ENCODE measurements at places on chromosomes 3 and 15.

DNA sequence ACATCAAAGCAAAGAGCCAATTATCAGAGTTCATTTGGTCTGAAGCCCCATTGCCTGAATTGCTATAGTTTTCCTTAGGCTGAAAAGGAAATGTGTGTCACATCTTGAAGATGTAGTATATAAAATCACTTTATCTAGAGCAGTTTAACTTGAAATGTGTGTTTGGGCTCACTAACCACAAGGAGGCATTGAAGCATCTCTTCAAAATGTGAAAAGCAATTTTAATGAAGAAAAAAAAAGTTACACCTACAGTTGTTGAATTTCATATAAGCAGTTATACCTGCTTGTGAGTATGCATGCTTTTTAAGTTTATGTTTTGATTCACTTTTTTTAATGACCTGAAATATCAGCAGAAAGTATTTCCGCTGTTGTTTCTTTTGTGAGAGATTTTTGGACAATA lies 129.3 kb downstream of the IQCH start:
- peak; percentile 10 for DNase-seq

- no peak for DNase-seq
Measured at GRCh38 chr3:16885593-16886302, 993 bp downstream of the PLCL2 start.

DNA sequence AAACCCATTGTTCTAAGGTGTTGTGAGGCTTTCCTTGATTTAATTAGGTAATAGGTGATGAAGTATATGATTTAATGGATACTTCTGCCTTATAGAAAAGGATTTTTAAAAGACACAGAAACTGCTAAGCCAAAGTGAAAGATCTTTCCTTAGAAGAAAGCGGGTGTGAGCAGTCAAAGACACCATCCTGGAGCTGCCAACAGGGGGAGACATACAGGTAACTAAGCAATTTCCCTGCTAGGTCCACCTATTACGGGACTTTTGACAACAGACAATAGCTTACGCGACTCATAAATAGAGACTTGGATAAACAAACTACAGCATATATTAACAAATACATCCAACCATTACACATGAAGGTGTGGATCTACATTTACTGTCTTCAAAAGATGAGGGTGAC lies 669.5 kb downstream of the SQOR start:
- peak; percentile 11 for DNase-seq

- no peak for DNase-seq
Measured at GRCh38 chr15:31359702-31360111, 33.1 kb downstream of the KLF13 start.

DNA sequence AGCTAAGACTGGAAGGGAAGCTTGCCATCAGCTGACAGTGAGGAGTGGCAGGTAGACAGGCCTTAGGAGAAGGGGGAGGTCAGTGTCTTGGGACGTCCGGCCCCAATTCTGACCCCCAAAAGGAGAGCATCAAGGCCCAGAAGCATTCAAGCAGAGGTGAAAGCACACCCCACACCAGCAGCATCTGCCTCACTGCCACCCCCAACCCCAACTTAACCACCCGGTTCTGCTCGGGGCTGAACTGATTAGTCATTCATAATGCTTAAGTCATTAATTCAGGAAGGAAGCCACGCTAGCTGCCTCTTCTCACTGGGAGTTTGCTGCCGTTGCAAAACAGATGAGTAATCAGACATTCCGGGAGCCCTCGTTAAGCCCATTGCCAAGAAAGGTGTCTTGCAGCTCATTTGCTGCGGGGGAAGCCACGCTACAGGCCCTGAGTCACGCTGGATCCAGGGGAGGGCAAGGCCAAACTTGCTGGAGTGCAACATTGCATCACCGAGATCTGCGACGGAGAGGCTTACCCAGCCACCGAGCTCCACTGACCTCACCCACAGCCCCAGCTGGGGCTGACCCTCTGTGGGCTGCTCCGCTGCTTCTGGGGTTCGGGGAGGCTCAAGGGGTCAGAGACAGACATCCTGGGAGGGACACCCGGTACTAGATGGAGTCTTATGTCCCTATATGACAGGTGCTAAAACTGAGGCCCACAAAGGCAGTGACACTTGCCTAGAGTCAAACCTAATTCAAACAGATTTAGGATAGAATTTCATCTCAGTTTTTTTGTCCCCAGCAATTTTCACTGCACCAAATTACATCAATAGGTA lies 46.4 kb upstream of the HES1 start:
- peak; percentile 93 for DNase-seq

DNA sequence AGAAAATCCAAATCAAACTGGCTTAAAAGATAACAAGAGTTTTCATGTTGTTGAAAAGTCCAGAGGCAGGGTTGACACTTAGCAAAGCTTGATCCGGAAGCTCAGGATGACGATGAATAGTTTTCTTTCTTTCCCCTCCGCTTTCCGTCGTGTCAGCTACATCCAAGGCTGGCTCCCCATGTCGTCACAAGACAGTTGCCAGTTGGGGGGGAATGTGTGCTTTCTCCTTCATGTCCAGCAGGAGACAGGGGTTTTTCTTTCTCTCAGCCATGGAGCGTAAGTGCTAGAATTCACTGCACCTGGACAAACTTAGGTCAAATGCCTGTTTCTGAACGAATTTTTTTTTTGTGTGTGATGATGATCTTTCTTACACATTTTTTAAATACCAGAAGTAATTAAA lies 273.8 kb upstream of the RGMA start:
- DNase-seq, result peak; percentile 3

GRCh38 chr15:68025835-68026424 lies 28.2 kb upstream of the PIAS1 start:
- no peak for DNase-seq

DNA sequence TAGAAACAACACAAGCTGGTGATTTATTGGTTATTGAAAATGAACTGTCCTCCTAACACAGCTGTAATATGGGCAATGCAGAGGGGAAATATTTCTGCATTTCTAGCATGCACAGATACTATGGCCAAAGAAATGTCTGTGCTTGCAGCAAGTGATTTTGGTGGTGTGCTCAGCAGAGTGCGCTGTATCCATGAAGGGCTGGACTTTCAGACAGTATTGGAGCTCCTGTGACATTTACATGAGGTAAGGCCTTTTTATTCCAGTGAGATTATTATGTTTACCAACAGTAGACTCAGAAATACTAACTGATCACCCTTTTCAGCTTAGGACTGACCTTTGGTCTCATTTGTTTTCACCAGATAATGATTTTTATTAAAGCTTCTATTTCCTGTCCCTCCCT lies 1302.6 kb upstream of the EPHA6 start:
- DNase-seq, result no peak

- DNase-seq, result no peak
Measured at GRCh38 chr3:21889166-21889565, 138.2 kb upstream of the ZNF385D start.

DNA sequence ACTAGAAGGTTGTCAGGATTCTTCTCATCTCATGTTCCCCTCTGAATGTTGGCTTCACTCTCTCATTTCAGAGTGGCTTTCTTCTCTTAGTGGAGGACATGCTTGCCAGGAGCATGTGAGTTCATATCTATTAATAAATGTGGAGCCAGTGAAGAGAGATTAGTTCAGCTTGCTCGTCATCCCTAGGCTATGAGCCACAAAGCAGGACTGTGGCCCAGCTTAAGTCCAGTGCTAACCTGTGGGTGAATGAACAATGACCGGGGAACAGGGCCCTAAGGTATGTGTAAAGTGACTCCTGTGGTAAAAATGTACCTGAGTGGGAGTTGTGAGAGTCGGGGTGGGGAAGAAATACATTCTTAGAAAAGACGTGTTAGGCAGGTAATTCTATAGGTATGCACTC lies 96.9 kb upstream of the TBL1XR1 start:
- DNase-seq, result no peak

DNA sequence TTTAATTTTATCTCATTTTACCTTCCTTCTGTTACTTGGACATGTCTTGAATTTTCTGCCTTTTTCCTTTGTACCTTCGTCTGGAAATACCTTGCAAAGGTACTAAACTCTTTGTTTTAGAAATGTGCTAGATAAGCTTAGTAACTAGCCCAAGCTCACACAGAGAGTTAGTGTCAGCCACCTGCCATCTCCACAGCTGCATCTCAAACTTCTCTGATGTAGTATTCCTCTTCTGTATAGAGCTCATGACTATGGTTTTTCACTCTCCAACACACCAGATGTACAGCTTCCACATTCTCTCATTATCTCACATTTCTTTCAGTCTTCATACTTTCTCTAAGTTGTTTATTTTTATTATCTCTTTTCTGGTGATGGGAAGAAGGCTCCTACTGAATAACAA lies 516.6 kb upstream of the ROBO2 start:
- no peak for DNase-seq

DNA sequence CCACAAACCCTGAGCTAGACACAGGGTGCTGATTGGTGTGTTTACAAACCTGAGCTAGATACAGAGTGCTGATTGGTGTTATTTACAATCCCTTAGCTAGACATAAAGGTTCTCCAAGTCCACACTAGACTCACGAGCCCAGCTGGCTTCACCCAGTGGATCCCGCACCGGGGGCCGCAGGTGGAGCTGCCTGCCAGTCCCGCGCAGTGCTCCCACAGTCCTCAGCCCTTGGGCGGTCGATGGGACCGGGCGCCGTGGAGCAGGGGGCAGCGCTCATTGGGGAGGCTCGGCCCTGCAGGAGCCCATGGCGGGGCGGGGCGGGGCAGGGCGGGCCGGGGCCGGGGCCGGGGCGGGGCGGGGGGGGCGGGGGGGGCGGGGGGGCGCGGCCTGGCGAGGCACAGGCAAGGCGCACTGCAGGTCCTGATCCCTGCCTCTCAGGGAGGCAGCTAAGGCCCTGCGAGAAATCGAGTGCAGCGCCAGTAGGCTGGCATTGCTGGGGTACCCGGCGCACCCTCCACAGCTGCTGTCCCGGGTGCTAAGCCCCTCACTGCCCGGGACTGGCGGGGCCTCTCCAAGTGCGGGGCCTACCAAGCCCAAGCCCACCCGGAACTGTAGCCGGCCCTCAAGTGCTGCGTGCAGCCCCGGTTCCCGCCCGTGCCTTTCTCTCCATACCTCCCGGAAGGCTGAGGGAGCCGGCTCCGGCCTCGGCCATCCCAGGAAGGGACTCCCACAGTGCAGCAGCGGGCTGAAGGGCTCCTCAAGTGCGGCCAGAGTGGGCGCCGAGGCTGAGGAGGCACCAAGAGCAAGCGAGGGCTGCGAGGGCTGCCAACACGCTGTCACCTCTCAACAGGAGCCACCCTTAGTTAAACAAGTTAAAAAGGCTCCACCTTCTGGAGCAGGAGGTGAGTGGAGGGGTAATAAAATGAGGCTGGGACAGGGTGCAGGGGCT lies 9.8 kb upstream of the TMEM40 start:
- no peak for DNase-seq

- DNase-seq, result no peak
Measured at GRCh38 chr15:42046597-42046996, 25.8 kb upstream of the PLA2G4E start.

GRCh38 chr15:22963641-22964040 lies 16.5 kb downstream of the CYFIP1 start:
- no peak for DNase-seq

GRCh38 chr3:10423171-10423882 lies 82.1 kb downstream of the ATP2B2 start:
- DNase-seq, result no peak

DNA sequence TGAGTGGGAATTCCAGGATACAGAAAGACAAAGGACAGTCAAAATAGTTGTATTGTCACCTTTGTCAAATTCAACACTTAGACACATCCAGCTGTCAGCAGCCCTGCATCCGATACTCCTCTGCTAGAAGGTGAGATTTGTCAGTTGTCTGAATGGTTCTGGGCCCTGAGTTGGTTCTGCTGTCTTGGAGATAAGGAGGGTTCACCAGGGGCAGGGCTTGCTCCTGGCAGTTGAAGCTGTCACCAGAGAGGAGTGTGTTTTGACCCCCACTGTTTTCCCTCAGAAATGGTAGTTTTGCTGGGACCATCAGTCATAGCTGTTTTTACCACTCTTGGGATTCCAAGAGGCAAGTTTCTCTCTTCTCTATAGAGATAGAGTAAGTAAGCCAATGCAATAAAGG lies 3.2 kb upstream of the KY start:
- DNase-seq, result no peak

- DNase-seq, result no peak
Measured at GRCh38 chr15:93164409-93164808, 75.4 kb upstream of the RGMA start.

- DNase-seq, result no peak
Measured at GRCh38 chr3:115281697-115282675, 134.9 kb upstream of the ZBTB20 start.

- DNase-seq, result peak; percentile 88
Measured at GRCh38 chr15:74541494-74542165, 610 bp downstream of the ARID3B start.

DNA sequence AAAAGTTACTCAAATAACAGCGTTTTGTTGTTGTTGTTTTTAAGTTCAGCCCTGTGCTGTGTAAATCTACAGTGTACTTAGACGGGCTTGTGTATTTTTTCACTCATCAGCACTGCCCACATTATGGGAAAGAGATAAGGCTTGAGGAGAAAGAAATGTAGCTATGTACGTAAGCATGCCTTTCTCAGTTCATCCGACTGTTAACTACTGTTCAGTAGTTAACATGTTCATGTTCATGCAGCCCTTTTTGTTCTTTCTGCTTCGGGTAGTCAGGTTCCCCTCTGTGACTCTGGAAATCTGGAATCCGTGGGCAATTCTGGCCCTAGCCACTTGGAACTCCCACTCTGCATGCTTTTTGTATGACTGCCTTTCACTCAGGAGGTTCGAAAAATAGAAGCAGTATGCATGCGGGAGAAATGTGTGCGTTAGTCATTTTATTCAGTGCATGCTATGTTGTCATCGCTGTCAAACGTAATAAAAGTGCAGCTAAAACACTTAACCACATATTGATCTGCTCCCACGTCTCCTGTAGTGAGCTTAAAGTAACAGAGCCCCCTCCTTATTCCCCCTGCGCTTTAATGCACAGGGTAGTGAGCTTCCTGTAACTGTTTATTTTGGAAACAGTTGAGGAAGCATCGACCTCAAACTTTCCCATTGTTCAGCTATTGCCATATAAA lies 283.1 kb upstream of the NR2F2 start:
- DNase-seq, result no peak

DNA sequence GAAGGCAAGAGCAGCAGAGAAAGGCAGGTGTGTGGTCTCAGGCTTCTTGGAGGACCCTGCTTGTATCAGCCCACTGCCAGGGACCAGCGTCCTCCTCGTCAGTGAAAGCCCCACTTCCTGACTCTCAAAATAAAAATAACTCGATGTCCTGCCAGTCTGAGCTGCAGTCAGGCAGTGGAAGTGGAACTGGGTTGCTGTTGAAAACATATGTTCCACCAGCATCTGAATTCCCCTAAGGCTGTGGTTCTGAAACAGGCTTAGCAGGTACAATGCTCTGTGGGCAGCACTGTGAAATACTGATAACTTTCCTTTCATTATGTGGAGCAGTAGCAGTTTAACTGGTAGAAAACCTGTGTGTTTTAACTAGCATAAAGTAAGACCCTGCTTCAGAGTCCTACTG lies 121.6 kb upstream of the EIF1B start:
- peak; percentile 29 for DNase-seq

DNA sequence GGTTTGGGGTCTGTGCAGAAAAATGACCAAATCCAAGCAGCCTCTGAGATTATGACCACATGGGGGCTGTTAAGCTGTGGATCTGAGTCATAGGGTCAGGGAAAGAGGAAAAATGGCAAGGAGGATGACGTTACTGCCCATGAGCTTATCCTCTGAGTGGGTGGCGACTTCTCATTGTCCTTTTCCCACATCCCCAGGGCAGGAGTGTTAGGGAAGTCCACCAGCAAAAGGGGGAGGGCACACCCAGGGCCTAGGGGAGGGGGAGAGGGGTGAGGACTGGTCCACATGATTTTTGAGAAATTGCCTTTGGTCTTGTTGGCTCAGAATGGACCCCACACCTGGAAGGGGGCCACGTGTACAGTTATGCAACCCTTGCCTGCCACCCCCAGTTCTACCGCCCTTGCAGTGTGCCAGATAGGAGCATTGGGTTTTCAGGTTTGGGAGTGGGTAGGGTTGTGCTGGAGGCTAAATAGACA lies 2.6 kb downstream of the CD276 start:
- DNase-seq, result no peak

GRCh38 chr15:76976572-76977270 lies 18.2 kb upstream of the PSTPIP1 start:
- peak; percentile 63 for DNase-seq
